ENCODE measurements at places on chromosomes 3 and 15.

- no peak for DNase-seq
Measured at GRCh38 chr15:100670505-100671021, 68.2 kb downstream of the ASB7 start.

DNA sequence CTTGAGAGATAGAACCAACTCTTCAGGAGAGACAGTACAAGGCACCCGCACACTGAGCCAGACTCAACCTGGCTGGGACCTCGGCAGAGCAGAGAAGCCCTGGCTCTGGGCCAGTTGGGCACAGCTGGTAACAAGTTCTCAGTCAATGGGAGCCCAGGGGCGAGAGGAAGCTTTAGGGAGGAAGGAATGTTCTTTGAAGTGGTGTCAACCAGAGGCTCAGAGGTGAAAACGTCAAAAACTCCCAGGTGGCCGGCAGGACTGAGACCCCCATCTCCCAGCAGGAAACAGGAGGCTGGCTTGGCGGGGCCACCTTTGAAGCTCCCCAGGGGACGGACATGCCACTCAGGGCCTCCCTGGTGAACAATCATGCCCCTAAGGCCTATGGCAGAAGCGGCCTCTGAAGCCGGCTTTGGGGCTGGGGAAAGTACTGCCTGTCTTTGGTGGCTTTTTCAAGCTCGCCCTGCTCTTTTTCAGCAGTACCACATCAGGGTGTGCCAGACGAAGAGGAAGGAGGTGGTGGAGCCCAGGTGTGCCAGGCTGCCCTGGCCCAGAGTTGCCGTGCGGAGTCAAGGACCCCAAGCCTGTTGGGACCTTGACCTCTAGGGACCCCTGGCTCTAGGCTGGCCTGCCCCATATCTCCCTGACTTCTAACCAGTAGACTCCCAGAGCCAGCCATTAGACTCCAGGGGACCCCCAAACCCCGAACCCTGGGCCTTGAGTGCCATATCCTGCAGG, 16.7 kb upstream of the TBC1D21 start:
- no peak for DNase-seq

DNA sequence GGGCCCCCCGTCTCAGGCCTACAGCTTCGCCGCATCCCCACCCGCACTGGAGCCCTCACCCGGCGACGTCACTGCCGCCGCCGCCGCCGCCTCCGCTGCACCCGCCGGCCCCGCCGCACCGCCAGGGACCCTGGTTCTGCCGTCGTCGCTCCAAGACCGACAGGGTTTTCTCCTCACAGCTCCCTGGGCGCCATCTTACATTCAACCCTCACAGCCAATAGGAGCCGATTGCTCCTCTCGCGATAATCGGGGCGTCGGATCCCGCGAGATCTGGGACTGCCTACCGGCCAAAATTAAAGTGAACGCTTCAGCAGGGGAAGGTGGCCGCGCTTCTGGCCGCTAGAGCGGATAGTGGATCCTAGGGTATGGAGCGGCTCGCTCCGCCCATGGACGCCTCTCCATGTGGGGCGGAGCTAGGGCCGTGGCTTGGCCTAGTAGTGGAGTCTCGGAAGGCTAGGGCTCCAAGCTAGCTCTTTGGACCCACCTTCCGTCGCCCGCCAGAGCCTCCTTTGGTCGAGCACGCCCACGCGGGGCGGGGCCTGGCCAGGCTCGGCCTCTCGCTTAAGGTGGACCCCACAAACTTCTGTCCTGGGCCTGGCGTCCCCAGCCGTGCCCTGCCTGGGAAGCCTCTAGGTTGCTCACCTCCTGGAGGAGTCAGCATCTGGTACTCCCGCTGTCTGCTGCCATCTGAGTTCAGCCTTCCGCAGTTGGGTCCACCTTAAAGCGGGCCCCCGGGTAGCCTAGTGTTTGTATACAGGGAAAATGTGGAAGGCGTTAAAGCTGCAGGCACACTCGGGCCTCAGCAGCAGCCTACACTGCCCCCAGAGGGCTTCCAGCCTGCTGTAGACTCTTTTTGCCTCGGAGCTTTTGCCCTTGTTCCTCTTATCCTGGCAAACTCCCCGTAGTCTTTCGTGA, at the start of gene QRICH1:
Gene QRICH1 (minus strand): TSS at position 219 of the 915 bp plus-strand sequence. CDS start 17,054 bp downstream, outside the sequence.
- DNase-seq, result peak; percentile 95

DNA sequence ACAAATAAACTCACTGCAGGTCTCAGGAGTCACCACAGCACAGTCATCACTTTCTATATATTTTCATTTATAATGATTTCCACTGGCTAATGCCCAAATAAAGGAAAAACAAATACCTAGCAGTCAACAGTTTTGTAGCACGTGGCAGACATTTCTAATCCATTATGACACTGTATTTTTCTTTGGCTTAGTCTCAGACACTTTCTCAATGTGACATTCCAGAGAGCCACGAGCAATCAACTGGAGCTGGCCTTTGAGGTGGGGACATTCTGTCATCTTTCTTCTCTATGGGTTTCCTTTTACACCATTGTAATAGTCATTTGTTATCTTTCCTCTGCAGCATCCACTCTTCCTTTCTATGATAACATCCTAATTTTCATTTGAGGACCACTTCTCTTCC, 119.7 kb downstream of the WNT5A start:
- DNase-seq, result no peak

GRCh38 chr3:34202975-34203374, 404.5 kb downstream of the PDCD6IP start:
- no peak for DNase-seq

DNA sequence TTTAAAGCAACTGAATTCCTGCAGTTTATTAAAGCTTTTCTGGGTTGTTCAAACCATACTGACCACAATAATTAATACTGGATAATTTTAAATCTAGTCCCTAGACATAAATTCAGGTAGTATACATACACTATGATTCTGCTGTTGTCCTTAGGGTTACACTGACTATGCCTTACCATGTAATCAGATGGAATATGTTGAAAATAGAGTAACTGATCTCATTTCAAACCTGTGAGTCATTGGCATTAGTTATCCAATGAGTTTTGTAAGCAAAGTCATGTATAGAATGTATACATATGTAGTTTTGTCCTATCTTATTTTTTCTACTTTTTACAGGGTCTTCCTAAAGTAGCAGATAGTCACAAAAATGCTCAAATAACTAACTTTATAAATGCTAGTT, 517.1 kb upstream of the CCDC54 start:
- no peak for DNase-seq

DNA sequence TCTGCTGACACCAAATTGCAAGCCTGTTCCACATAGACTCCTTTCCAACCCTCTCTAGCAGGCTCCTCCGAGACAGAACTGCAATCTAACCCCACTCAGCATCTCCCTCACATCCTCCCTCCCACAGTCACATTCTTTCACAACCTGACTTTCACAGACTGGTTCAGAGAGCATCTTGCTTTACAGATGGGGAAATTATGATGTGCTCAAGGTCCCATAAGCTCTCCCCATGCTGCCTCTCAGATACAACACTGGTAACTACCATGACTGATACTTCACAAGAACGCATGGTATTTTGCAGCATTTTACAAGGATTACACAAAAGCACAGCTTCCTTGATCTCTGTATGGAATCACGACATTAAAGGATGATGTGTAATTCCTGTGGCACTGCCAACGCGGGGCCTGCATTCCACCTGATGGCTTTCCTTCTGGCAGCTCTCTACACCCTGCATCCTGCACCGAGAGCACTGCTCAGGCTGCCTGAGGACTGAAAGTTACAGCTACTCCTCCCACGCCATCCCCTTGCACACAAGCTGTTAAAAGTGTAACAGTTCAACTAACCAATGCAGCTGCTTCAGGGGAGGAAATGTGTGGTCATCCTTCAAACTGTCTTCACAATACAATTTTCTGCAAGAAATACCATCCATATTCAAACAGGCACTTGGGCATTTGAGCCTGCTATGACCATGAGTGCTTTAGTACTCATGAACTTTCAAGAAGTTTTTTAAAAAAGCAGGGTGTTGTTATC, 27.6 kb downstream of the TBC1D2B start:
- peak; percentile 29 for DNase-seq

DNA sequence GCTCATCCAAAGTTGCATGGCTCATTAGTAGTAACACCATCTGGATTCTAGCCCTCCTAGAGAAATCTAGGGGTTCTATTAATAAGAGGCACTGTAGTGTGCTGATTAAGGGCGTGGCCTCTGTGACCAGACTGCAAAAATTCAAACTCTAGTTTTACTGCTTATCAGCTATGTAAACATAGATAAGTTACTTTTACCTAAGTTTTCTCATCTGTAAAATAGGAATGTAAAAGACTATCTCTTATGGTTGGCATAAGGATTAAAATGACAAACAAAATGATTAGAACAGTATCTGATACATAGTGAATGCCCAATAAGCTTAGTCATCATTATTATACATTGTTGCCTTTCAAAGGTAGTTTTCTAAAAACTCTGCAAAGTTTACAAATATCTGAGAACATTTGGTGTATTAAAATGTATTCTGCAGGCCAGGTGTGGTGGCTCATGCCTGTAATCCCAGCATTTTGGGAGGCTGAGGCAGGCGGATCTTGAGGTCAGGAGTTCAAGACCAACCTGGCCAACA, 4.5 kb downstream of the PTX3 start:
- no peak for DNase-seq

- no peak for DNase-seq
Measured at GRCh38 chr3:152047465-152047864, 174.0 kb downstream of the SUCNR1 start.

GRCh38 chr3:31022716-31023115, 128.3 kb upstream of the GADL1 start:
- DNase-seq, result no peak

DNA sequence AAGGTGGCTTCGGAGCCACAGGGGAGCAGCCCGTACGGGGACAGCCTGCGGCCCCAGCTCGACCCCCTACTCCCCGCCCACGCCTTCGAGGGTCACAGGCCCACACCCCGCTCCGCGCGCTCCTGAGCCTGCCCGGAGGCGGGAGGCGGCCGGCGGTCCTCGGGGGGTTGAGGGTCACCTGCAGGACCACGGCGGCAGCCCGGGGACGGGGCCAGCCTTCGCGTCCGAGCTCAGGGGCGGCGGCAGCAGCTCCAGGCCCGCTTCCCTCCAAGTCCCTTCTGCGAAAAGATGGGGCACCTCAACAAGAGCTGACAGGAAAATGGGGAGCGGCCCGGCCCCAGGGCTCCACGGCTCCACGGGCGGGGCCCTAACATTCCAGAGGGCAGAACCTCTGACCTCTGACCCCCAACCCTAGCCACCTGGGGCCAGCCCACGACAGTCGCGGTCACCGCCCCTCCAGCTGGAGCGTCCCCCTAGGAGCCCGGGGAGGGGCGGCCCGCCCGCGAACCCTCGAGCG, 428 bp downstream of the LYSMD4 start:
- no peak for DNase-seq

- no peak for DNase-seq
Measured at GRCh38 chr3:123651449-123652341, 66.8 kb upstream of the HACD2 start.
